CD8-positive, alpha-beta T cell (primary cell): ENCODE measurements at places on chromosomes 3 and 15.

GRCh38 chr3:31546162-31546561 lies 13.4 kb downstream of the STT3B start:
- no peak for DNase-seq

GRCh38 chr15:81896356-81896755 lies 149.5 kb downstream of the MEX3B start:
- DNase-seq: no peak

- DNase-seq: no peak
Measured at GRCh38 chr3:112888381-112889085, 41.9 kb upstream of the CD200R1L start.

GRCh38 chr15:80107774-80108173 lies 45.0 kb upstream of the FAH start:
- no peak for DNase-seq

GRCh38 chr15:33494306-33494705 lies 183.5 kb downstream of the RYR3 start:
- DNase-seq: no peak

DNA sequence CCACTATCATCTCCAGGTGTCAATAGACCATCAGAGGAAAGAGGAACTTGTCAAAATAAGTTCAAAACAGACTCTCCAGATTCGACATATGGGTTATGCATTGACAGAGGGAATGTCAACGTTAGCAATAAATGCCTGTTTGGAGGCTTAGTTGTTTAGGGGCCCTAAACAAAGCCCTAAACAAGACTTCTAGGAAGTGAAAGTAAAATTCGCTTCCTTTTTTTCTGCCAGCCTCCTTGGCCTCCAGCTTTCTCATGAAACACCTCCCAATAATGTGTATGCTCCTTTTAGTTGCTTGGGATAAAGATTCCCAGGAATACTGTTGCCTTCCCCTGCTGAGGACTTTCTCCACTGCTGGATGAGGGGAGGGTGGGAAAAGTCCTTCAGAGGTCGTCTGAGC lies 70.9 kb upstream of the ARNT2 start:
- no peak for DNase-seq

DNA sequence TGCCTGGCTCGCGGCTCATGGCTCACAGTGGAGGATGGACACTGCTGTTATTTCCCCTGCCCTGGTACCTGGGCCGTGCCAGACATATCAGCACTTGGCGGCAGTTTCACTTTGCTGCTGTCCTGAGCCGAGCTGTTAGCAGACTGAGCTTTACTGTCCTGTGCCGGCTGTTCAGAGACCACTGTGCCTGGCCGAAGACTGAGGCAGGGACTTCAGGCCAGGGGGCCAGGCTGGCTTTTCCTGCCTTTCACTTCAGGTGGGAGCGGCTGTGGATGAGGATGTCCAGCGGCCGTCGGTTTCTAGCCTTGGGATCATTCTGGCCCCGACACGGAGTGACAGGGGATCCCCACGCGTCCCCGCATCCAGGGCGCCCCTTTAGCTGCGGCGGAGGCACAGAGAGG lies 1.1 kb downstream of the ATP10A start:
- DNase-seq: no peak

DNA sequence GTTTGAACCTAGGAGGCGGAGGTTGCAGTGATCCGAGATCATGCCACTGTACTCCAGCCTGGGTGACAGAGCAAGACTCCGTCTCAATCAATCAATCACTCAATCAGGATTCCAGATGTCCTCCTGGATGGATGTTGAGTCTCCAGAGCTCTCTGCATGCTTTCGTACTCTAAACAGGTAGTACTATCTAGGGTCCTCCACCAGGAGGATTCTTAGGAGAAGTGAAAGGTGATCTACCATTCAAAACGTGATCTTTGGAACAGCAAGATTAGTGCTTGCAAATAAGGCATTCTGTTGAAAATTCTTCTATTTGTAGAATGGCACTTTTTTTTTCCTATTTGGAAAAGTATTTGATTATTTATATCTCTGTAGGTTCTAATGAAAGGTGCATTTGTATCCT lies 34.3 kb downstream of the CNOT10 start:
- DNase-seq: no peak

GRCh38 chr15:95557226-95558046 lies 773.1 kb upstream of the NR2F2 start:
- no peak for DNase-seq

- no peak for DNase-seq
Measured at GRCh38 chr3:20652231-20652986, 466.4 kb upstream of the SGO1 start.

GRCh38 chr3:58625196-58625824 lies 41.3 kb downstream of the FAM3D start:
- no peak for DNase-seq

DNA sequence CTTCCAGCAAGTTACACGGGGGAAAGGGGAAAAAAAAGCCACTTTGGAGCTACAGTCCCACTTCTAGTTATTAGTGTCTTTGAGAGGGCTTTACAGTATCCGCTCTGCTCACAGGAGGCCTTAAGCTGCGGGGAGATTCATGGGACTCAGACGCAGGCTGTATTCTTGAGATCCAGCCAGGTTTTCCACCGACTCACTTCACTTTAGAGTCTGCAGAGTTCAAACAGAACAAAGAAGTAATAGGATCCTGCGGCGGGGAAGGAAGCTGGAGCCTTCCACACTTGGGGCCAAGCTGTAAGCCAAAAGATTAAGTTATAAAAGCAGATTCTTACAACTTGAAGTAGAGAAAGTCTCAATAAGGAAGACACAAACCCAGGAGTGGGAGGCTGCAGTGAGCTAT lies 60.2 kb upstream of the FAM174B start:
- DNase-seq: no peak

GRCh38 chr15:30063835-30064546 lies 18.8 kb upstream of the GOLGA8J start:
- DNase-seq: no peak

DNA sequence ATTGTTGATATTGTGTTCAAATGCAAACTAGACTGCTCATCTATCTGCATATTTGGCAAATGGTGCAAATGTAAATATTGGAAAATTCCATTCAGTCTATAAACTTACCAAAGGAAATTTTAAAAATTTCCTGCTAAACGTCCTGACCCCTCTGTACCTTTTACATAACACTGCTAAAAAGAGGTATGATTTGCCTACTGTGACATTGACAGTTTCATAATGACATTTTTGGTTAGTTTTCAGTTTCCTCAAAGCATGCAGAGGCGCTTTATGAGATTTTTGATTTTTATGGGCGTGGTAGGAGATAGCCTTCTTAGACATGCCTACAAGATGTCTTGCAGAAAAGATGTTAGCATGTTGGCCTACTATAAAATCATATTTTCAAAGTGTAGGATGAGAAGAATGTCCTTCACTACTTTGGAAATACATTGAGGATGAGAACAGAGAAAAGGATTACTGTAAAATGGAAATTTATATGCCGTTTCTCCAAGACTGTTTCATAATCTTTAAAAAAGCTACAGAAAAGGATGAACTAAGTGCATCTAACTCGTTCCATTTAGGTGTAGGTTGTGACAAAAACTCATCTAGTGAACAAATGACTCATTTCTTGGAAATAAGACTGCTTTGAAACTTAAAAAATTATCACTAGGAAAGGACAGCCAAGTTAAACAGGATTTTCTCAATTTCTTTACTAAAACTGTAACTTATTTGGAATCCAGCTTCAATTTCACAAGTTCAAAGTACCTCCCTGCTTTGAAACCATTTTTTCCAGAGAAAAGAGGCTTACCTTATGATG lies 14.5 kb upstream of the ISLR start:
- DNase-seq: no peak

- DNase-seq: no peak
Measured at GRCh38 chr3:165883117-165883516, 45.9 kb upstream of the BCHE start.

- no peak for DNase-seq
Measured at GRCh38 chr15:58608129-58608590, 141.3 kb downstream of the ADAM10 start.

DNA sequence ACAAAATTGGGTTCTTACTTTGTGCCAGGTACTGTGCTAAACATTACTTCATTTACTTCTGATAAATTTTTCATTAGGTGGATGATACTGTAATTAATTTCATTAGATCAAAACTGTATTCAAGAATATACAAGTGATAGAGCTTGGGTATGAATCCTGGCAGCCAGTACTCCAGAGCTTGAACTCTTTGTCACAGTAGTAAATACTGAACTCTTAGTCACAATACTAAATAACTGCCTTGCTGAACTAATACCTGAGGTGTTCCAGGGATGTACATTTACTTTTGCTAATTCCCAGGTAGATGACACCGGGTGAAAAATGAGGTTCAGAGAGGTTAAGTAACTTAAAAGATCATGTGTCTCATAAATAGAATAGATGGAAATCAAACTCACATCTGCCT lies 20.3 kb downstream of the FXR1 start:
- DNase-seq: no peak

- no peak for DNase-seq
Measured at GRCh38 chr3:7000501-7000900, 139.6 kb downstream of the GRM7 start.

DNA sequence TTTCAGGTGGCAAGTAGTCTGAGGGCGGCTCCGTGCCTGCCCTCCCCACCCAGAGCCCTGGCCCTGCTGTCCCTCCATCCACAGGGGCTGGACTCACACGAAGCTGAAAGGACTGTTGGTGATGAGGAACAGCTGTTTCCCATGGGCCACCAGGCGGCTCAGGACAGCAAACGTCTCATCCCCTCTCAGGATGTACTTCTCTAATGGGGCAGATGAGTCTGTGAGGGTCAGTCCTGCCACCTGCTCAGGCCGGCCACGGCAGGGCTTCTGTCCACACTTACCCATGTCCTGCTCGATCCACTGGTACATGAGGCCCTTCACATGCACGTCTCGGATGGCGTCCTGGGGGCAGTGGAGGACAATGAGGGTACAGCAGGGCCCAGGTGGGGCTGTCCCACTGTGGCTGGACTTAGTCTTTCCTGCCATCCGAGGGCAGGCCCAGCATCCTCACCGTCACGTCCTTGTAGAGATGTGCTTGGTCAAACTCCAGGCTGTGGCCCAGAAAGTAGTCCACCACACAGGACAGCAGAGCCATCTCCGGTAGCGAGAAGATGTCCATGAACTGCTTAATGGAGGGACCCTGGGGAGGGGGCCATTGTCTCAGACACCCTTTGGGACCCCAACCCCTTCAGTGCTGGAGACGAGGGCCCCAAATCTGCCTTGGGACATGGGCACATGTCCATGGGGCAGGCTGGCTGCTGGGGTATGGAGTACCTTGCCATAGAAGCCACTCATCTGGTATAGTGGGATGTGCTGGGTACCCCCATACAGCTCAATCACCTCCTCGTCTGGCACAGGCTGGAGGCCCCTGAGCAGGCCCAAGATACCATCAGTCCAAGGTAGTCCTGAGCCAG lies 5.7 kb downstream of the NT5DC2 start:
- no peak for DNase-seq

DNA sequence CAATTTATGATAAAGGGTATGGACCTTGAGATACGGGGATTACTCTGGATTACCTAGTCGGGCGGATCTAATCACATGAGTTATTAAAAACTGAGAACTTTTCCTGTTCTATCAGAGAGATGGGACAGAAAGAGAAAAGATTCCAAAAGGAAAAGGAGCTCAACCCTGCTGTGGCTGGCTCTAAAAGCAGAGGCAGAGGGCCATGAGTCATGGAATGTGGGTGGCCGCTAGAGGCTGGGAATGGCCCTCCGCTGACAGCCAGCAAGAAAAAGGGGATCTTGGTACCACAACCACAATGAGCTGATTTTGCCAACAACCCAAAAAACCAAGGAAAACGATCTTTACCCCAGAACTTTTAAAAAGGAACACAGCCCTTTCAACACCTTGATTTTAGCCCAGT lies 210.0 kb downstream of the MAGI1 start:
- no peak for DNase-seq

DNA sequence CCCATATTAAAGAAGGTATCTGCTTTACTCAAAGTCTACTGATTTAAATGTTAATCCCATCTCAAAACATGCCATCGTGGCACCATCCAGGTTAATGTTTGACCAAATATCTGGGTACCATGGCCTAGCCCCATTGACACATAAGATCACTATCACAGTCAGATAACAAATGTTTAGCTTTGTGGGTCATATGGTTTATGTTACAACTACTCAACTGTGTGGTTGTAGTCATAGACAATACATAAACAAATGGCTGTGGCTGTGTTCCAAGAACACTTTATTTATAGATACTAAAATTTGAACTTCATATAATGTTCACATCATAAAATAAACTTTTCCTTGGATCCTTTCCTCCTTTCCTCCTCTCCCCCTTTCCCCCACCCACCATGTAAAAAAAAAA lies 9.8 kb upstream of the SNRPN start:
- DNase-seq: no peak

GRCh38 chr3:64470436-64470835 lies 217.4 kb downstream of the ADAMTS9 start:
- no peak for DNase-seq

DNA sequence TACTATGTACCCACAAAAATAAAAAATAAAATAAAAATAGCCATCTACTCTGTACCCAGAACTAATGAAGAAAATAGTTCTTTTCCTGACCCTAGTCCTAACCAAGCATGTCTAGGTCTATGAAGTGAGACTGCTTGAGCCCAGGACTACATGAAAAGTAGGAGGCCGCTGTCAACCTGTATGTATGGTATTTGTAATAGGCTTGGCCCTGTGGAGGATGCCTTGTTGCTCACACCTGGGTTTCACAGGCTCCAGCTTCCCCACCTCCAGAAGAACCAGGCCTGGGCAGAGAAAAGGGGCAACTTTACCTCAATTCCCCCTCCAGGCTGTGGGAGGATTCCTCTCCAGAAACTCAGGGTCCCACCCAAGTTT lies 6.8 kb upstream of the PKM start:
- DNase-seq: no peak

DNA sequence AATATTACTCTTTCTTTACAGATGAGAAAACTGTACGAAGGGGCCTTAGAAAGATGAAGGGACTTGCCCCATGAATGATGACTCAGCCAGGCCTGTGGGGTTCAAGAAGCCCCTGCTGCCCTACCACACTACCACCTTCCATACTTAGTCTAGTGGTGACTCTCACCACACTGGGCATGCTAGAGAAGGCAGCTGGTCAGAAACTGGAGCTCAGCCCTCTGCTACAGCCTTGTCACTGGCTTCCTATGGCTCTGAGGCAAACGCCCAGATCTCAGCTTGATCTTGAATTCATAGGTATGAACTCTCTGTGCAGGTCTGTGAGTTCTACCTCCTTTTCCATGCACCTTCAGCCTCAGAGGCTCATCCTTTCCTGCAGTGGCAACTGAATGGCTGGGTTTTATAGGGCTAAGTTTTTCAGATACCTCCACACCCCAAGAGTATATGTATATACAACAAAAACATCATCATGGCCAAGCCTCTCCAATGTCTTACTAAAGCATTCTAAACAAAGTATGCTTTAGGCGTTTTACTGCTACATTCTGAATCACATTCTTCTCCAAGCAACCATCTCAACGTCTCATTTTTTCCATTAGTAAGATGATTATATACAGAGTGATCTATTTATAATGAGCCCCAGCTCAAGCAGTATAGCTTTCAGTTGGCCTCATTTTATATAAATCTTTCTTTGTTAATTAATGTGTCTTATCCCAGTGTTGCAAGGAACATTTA lies 234.1 kb downstream of the GREM1 start:
- DNase-seq: no peak
